ENCODE measurements at places on chromosomes 4 and X.

DNA sequence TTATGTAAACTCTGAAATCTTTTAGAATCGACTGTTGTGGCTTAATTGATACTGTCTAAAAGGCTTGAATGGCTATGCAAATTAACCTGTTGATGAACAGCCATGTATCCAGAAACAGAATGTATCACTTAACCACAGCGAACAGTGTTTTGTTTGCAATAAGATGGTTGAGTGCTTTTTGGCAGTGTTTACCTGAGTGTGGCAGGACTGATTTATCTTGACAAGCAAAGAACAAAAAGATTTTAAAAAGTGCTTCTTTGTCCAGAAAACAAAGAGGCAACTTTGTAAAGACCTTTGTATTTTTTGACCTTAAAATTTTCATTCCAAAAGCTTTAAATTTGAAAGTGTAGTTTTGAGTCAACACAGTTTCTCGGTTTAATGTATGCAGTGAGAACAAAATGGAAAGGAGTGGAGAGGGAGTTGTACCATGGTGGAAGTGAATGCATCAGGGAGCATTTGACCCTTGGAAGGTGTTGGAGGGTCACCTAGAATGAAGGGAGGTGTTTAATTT, 18.0 kb downstream of the ARHGAP10 start:
- DNase-seq: no peak

DNA sequence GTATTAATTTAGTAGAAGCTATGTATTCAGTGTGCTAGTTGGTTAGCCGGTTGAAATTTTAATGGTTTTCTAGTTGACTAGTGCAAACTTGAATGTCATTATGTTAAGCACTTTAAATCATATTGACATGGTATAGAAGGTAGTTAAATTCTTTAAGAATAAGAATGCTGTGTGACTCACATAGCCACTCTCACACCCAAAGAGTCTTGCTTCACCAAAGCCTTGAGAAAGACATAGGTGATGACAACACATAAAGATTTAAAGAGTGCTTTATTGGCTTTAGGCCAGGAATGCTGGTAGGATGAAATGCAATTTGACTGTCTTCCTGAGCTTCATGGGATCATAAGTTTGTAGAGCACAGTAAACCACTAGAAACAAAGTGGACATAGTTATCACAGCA, 85.3 kb downstream of the DCAF8L2 start:
- DNase-seq: no peak

DNA sequence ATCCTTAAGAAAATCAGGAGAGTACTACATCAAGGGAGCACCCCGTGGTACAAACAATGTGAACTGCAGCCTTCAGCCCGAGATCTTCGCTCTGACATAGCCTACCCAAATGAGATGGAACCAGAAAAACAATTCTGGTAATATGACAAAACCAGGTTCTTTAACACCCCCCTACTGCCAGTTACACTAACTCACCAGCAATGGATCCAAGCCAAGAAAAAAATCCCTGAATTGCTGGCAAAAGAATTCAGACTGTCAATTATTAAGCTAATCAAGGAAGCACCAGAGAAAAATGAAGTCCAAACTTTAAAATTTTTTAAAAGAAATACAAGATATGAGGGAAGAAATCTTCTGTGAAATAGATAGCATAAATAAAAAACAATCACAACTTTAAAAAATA, 101.7 kb upstream of the KLF8 start:
- DNase-seq: no peak

- DNase-seq: peak; percentile 57
These were observed at the start of gene IGFBP7 for GRCh38 chr4:57109847-57110639. TSS of gene IGFBP7 (minus strand) at chr4:57110385. CDS start at chr4:57110351, 34 bp downstream.

- no peak for DNase-seq
These were observed 41.8 kb upstream of the UNC5C start for GRCh38 chr4:95590615-95591014.

DNA sequence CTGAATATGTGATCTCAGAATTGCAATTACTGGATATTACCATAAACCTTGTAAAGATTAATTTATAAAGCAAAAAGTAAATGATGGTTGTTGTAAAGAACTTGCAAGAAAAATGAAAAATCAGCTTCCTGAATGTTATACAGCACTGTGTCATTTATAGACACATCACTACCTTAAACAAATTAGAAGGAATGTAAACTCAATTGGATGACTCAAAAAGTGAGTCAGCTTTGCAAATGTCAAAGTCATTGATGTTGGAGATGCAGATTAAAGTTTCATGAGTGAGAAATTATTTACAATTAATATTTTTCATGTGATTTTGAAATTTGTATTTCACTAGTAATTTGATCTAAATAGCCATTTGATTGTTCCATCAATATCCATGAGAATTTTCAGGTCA, 193.2 kb downstream of the RAPGEF2 start:
- no peak for DNase-seq

- DNase-seq: no peak
These were observed 29.0 kb downstream of the CLOCK start for GRCh38 chr4:55517526-55518229.

GRCh38 chrX:130497531-130497930, 95.7 kb downstream of the RBMX2 start:
- no peak for DNase-seq

DNA sequence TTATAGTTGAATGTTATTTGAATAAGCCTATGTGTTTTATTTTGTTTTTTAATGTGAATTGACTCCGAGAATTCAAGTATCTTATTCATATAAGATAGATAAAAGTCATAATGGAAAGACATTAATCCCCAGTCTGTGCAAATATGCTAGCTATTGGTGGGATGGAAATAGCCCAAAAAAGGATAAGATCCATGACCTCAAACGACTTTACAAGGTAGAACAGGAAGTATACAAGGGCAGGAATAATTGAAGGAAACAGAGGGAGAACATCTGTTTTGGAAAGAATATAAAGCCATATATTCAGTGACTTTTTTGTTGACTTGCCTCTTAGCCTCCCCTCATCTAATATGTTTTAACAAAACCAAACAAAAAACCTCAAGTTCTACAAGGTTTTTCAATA, 9.0 kb downstream of the ABCE1 start:
- no peak for DNase-seq

GRCh38 chr4:12137575-12137974, 708.9 kb upstream of the HS3ST1 start:
- no peak for DNase-seq

- peak; percentile 13 for DNase-seq
These were observed 4.1 kb upstream of the ARX start for GRCh38 chrX:25019707-25020390.

GRCh38 chr4:113221990-113222389, 172.5 kb downstream of the ANK2 start:
- no peak for DNase-seq
